Sigmoid colon (tissue), 7 donors: ENCODE measurements at places on chromosomes 12 and 14. TPM values are rescaled to one million over a fixed set of nuclear protein-coding genes. Genes with fewer than 3 reads are reported as not detected.
A peak's percentile ranks its signal among the peaks of the same experiment; 100 is the strongest.

DNA sequence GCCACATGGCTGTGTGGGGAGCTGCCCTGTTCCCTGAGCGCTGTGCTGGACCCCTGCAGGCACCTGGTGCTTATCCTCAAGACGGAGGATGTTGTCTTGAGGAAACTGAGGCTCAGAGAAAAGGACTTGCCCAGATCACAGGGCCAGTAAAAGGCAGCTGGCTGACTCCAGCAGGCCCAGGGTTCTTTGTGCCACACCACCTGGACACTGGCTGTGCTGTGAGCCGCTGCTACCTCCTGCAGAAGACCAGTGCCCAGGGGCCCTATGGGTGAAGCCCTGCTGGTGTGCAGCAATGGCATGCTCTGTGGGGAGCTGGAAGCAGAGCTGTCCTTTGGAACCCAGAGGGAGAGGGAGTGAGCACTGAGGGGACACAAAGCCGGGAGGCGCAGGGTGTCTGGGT is 75.9 kb downstream of the DDX51 start:
- peaks cover 50% of the 10 kb centered on the region for H3K36me3 ChIP-seq
- no peak overlapping the region for H3K4me3 ChIP-seq
- DNase-seq, result no peak
- no peak overlapping the region for H3K27ac ChIP-seq
- H3K27me3 ChIP-seq, result no peaks in the 10 kb centered on the region
- H3K4me1 ChIP-seq, result no peaks in the 10 kb centered on the region

DNA sequence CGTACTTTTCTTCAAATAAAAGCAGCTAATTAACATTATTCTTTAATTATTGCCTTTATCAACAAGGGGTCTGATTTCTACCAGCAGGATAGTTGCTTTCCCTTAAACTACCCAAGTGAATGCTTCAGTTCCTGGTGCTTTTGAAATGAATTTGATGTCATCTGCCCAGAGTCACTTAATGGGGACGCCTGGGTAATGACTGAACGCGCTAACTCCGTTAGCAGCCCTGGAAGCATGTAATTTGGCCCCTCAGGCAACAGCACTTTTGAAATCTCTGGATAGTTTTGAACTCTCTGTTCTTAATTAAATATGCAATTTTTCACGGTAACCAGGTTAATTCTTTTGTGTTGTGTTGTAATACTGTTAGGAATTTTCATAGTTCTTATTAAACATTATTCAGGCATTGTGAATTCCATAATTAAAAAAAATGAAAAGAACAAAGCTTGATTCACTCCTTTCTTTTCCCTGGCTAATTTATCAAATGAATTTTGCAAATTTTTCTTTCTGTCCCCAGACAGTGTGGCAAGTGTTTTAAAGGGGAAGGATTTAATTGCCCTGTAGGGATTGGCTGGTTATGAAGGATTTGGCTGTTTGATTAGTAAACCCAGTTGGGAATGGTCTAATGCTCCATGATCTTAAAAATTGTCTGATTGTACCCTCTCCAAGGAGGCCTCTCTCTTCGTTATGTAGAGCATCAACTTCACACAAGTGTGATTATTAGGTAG is 137.5 kb upstream of the MYL2 start:
- no peak overlapping the region for H3K4me3 ChIP-seq
- no peak overlapping the region for H3K27ac ChIP-seq
- H3K27me3 ChIP-seq, result no peaks in the 10 kb centered on the region
- no peaks in the 10 kb centered on the region for H3K4me1 ChIP-seq
- H3K36me3 ChIP-seq, result no peaks in the 10 kb centered on the region
- DNase-seq, result no peak

DNA sequence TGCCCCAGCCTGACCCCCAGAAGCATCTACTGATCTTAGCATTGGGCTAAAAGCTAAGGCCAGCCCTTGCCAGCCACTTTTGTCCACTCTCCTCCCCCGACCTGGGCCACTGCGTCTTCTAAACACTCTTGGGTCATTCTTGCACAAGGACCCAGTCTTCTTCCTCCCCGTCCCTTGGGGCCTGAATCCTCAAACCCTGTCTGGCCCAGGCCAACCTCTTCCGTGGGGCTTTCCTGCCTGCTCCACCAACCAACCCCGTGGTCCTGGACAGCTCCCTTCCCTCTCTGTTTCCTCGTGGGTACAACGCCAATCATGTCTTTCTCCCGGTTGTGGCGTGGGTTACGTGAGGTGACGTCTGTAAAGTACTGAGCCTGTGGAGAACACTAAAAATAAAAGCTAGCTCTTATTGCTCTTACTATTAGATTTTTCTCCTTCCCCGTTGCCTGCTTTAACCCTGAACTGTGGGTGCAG is 21.5 kb downstream of the FAM222A start:
- H3K27me3 ChIP-seq, result peaks cover 4% of the 10 kb centered on the region
- H3K36me3 ChIP-seq, result no peaks in the 10 kb centered on the region
- no peaks in the 10 kb centered on the region for H3K4me1 ChIP-seq
- DNase-seq, result peak; percentile 33

DNA sequence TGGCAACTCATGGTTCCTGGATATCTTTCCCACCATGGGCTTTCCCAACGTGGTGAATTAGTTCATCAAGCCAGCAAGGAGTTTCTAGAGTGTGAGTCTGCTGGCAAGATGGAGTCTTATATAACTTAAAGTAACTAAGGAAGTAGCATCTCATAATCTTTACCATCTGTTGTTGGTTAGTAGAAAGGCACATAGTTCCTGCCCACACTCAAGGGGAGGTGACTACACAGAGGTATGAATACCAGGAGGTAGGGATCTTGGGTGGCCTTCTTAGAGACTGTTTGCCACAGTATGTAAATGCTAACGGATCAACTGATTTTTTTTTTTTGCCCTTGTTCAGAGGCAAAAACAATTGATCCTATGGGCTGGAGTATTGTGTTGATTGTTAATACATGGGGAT is 446.9 kb downstream of the ATP23 start:
- H3K27ac ChIP-seq, result no peak overlapping the region
- no peaks in the 10 kb centered on the region for H3K27me3 ChIP-seq
- DNase-seq, result no peak
- H3K4me1 ChIP-seq, result no peaks in the 10 kb centered on the region
- H3K36me3 ChIP-seq, result no peaks in the 10 kb centered on the region

DNA sequence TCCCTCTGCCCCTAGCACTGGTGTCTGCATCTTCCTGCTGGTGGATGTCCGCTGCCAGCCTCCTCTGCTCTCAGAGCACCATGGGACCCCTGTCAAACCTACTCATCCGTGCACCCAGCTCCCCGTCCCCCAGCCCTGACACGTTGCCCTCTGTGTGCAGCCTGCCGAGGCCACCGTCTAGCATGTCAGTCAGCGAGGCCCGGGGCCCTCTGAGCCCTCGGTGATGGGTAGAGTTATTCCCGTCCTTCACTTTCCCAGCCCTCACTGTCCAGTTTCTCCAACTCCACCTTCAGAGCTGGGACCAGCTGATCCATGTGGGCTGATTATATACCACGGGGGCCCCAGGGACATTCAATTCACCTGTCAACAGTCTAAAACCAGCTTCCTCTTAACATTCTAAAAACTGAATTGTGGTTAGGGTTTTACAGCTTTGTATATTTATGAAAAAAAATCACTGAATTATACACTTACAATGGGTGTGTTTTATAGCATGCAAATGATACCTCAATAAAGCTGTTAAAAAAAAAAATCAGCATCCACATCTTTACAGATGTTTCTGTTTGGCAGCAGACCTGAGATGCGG is 61.3 kb downstream of the CCDC88C start:
- no peak overlapping the region for H3K27ac ChIP-seq
- no peak overlapping the region for H3K4me3 ChIP-seq
- DNase-seq, result no peak
- H3K27me3 ChIP-seq, result no peaks in the 10 kb centered on the region
- peaks cover 16% of the 10 kb centered on the region for H3K4me1 ChIP-seq

Gene GPRC5D
- polyA plus RNA-seq, result not detected

DNA sequence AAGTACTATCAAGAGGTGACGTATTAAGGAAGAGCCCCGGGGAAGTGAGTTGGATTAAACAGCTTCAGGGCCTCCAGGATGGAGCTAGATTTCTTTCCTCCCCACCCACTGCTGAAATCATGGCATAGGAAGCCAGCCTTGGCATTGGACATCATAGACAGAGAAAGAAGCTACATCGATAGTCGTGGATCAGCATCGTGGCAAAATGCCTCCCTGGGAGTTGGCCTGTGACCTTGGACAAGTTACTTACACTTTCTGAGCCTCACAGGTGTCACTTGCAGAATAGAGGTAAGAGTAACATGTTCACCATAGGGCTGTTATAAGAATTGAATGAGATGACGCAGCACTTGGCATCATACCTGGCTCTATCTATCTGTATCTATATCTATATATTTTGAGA is 5.9 kb downstream of the ANKRD33 start:
- H3K36me3 ChIP-seq, result no peaks in the 10 kb centered on the region
- no peaks in the 10 kb centered on the region for H3K27me3 ChIP-seq
- H3K4me1 ChIP-seq, result peaks cover 6% of the 10 kb centered on the region

DNA sequence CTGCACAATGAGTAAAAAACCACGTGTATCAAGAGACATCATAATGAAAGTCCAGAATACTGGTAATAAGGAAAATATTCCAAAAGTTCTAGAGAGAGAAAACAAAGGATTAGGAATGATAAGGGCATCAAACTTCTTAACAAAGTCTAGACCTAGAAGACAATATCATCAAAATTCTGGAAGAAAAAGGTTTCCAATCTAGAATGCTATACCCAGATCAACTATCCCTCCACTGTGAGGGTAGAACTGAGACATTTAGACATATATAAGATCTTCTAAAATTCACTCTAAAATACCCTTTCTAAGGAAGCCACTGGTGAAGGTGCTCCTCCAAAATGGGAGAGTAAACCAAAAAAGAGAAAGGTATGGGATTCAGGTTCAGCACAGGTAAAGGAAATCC is 2.9 kb downstream of the C1RL start:
- no peak overlapping the region for H3K27ac ChIP-seq
- no peaks in the 10 kb centered on the region for H3K4me1 ChIP-seq
- H3K4me3 ChIP-seq, result no peak overlapping the region
- no peak for DNase-seq
- no peaks in the 10 kb centered on the region for H3K36me3 ChIP-seq

- H3K27me3 ChIP-seq, result no peaks in the 10 kb centered on the region
- H3K27ac ChIP-seq, result peak overlapping the region; percentile 94
- DNase-seq, result peak; percentile 80
- peaks cover 20% of the 10 kb centered on the region for H3K4me1 ChIP-seq
- no peaks in the 10 kb centered on the region for H3K36me3 ChIP-seq
- H3K4me3 ChIP-seq, result peak overlapping the region; percentile 78
Observed at GRCh38 chr12:31324845-31325523, 966 bp downstream of the SINHCAF start.

Gene SMIM41
- not detected for polyA plus RNA-seq

DNA sequence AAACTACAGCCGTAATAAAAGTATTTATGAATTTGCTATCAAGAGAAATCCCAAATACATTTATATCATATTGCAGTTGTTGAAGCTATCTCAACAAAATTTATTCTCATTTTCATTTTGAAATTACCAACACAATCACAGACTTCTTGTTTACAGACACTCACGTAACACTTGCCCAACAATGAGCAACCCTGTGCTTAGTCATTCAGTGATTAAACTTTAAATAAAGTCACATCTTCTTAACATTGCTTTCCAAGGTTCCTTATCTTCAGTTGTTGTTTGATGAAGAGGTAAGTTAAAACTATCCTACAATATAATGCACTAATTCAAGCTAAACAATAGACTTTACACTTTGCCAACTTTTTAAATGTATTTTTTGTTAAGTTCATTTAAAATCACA is 601.8 kb downstream of the SLC16A7 start:
- no peak for DNase-seq
- no peaks in the 10 kb centered on the region for H3K4me1 ChIP-seq
- H3K4me3 ChIP-seq, result no peak overlapping the region

- no peak overlapping the region for H3K4me3 ChIP-seq
- H3K27ac ChIP-seq, result no peak overlapping the region
- peak; percentile 48 for DNase-seq
- peaks cover 100% of the 10 kb centered on the region for H3K27me3 ChIP-seq
Observed at GRCh38 chr12:114400361-114400811, 5.6 kb downstream of the TBX5 start.

DNA sequence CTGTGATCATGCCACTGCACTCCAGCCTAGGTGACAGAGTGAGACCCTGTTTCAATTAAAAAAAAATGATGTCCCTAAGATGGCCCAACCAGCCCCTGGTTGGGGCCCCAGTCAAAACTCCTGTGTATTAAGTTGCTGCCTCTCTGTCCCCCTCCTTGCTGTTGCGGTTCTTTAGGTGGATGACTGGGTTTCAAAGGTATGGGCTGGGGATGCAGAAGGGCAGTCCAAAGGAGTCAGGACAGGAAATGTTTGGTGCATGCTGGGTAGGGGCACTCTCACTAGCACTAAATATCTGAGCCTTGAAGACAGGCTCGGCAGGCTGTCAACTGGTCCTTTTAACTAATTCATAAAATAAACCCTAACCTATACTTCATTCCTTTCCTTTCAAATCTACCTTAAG is 12.0 kb upstream of the PIP4K2C start:
- no peaks in the 10 kb centered on the region for H3K4me1 ChIP-seq
- H3K27ac ChIP-seq, result no peak overlapping the region
- no peak for DNase-seq
- H3K27me3 ChIP-seq, result no peaks in the 10 kb centered on the region
- H3K36me3 ChIP-seq, result no peaks in the 10 kb centered on the region

Gene ZFHX2
- polyA plus RNA-seq, result not detected

DNA sequence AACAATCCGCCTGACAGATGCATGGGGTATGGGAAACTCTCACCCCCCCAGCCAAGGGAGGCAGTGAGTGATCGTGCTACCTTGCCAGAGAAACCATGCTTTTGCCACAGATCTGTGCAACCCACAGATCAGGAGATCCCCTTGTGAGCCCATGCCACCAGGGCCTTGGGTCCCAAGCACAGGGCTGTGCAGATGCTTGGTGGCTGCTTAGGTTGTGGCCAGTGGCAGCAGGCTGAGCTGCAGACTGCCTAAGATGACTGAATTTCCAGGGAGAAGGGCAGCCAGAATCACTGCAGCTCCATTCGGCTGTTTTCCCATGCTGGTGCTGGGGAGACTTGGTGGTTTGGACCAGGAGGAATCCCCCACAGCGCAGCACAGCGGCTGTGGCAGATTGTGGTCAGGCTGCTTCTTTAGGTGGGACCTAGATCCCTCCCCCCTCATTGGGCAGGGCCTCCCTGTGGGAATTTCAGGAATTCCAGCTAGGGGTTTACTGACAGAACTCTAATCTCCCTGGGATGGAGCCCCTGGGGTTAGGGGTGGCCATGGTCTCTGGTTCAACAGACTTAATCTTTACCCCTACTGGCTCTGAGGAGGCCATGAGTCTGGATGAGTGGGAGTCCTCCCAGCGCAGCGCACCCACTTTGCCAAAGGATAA is 264.6 kb upstream of the DAAM1 start:
- no peaks in the 10 kb centered on the region for H3K27me3 ChIP-seq
- H3K36me3 ChIP-seq, result no peaks in the 10 kb centered on the region
- no peak overlapping the region for H3K4me3 ChIP-seq
- no peaks in the 10 kb centered on the region for H3K4me1 ChIP-seq
- no peak for DNase-seq
